ENCODE measurements at places on chromosomes 1 and 21.

DNA sequence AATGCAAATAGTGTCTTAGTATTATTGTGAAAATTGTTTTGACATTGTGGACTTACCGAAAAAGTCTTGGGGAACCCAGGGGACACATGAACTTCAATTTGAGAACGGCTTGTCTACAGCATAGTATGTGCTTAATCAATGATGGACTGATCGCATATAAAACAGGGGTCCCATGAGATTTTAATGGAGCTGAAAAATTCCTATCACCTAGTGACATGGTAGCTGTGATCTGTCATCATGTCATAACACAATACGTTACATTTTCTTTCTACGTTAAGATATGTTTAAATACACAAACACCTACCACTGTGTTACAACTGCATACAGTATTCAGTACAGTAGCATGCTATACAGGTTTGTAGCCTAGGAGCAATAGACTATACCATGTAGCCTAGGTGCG is 153.3 kb upstream of the FOXD3 start:
- DNase-seq: no peak

DNA sequence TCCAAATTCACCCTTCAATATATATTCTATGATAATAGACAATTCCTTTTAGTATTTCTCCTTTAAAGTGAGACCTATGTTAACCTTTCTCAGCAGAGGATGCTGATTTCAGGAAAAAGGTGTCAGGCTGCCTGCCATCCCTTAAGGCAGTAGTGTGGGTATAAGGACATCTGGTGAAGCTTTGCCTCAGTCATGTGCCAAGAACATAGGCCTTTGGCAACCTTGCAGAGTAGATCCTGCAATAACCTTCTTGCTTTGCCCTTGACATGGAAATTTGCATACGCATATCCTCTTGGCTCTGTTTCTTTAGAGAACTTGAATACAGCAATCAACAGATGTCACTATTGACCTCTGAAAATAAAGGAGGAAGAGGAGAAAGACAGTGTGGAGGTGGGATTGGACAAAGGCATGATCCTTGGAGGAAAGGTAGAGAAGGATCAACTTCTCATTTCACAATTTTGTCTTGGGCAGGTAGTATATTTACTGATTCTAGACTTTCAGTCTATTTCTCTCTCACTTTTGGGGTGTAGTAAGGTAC is 21.1 kb upstream of the ZRANB2 start:
- DNase-seq: no peak

DNA sequence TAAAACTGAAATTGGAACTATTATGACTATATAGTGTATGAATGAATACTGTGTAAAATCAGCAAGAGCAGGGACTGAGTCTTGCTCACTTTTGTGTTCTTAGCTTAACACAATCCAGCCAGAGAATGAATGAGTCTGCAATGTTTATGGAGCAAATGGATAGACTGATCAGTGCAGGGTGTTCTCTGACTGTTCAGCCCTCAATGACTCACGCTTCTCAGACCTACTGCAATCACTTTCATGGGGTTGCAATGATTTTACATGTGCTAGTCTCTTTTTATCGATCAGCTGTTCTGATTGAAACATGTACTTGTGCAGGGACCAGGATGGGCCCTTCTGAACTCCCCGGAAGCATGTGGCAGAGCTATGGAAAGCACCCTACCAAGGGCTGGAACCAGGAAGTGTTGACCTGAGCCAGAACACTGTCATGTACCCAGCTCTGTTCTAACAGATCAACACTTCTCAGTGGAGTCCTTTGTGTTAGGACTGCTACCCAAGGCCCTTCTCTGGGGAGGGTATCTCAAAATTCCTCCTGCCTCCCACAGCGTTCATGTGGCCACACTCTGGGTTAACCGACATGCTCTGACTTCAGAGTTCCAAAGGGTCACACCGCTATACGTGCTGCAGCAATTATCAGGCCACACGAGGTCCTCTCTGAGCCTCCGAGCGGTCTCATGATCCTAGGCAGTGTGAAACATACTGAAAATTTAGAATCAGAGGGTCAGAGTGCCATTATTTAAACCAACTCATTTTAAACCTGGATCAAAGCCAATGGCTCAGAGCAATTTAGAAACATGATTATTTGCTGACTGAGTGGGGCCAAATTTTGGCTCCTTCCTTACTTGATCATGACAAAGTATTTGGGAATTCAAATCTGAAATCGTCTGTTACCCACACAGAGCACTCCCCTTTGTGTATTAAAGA is 35.2 kb downstream of the GRIK1 start:
- no peak for DNase-seq

- no peak for DNase-seq
These were observed 82.8 kb downstream of the TRIM33 start for GRCh38 chr1:114428083-114428754.

- DNase-seq: no peak
These were observed 54.7 kb downstream of the APP start for GRCh38 chr21:26115899-26116298.

DNA sequence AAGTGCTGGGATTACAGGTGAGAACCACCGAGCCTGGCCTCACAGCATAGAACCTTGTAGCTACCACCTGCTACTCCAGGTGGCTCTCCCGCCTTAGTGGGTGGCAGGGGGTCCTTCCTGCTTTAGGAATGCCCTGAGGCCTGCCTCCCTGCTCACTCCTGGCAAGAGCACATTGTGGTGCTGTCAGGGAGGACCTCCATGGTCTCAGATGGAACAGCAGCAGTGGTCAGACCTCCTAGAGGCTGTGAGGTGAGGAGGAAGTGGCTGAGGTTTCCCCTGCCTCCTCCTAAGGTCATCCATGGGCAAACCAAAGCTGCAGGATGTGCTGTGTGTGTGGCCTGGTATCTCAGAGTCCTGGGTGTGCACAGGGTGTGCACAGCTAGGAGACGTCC is 6.7 kb downstream of the SOX13 start:
- no peak for DNase-seq

DNA sequence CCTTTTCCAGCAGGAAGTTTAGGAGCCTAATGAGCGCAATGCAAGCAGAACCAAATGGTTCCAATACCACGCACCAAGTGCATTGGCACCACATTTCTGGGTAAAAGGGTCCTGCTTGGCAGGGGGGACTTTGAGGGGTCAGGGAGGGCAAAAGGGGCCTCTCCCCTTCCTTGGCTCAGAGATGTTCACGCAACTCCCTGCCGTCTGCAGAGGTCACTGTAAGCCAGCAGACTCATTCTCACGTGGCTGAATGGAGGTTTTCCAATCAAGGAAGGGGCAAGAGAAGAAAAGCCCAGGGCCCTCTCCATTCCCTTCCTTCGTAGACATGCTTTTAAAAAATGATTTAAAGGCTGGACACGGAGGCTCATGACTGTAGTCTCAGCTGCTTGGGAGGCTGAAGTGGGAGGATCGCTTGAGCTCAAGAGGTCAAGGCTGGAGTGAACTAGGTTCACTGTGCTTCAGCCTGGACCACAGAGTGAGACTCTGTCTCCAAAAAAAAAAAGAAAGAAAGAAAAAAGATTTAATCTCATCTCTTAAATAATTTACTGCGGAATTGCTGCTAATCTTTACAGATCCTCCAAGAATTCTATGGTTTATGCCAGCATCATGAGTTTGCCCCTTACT is 80.3 kb downstream of the RUNX3 start:
- no peak for DNase-seq

Data from amygdala (tissue), 56 donors.